ENCODE measurements at places on chromosomes 2 and 18.
A peak's percentile ranks its signal among the peaks of the same experiment; 100 is the strongest.

DNA sequence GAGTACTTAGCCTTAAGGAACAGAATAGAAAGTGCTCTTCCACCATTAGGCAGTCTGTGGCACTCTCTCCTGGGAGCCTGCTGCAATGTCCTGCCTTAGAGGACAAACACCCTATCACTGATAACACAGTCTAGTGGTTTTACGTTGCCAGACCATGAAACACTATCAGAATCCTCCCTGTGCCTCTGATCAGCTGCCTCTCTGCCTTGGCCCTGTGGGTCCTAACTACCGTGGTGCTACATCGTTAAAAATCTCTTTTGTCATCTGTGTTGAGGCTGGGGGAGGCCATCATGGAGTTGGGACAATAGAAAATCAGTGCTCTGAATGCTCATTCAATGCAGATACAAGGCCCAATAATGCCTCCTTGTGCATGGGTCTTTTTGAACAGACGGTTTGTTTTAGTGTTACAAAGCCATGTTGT, 11.9 kb upstream of the APCDD1 start:
- no peak for DNase-seq

DNA sequence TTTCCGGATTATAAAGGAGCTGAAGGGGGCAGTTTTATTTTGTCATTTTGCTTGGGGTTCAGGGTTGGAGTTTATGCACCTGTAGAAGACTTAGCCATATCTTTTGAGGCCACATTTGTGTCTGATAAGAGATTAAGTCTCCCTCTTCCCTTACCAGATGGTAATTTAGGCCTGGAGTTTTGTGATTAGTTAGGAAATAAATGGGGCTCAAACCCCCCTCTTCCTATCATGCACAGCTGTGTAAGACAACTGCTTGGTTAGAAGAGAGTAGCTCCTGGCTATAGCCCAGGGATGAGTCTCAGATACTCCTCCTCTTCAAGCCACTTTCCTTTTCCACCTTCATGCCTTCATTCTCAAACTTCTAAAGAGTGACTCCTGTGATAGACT, 802 bp upstream of the SAP130 start:
- no peak for DNase-seq

GRCh38 chr2:18514526-18515461, 45.7 kb downstream of the RDH14 start:
- DNase-seq, result no peak

DNA sequence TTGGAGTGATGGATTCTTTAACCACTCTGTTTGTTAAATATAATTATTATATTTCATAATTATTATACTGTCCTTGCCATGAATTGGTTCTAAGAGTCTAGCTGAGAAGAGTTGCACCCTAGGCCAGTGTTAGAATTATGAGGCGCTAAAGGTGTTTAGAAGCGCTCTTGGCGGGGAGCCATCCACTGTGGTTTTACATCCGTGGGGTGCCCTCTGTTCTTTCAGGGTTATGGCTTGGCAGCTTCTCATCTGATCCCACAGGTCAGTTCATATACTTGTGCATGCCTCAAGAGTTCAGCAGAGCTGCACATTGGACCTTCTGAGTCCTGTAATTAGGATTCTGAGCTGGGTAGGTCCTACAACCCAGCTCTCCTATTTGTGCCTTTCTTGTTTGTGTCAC, 9.1 kb downstream of the ASAP2 start:
- DNase-seq, result peak; percentile 40

GRCh38 chr2:109031476-109032228, 42.6 kb upstream of the EDAR start:
- no peak for DNase-seq

DNA sequence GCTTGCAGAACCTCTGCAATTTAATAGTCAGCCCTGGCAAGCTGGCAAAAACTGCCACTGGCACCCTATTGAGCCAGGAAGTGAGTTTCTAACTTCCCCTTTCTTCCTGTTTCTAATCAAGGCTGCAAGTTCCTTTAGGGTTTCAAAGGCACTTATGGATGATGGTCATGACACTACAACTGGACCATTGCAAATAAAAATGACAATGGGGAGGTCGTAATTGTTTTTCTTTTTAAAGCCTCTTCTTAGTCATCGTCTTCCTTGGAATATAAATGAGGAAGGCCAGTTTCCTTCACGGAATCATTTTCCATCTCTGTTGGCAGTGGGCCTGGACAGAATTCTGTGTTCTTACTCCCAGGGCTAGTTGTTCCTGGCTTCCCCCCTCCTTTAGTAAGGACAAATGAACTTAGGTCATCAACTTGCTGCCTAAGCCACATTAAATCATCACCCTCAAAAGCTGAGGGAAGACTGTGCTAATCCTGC, 35.8 kb downstream of the SH3RF3 start:
- DNase-seq, result no peak

- DNase-seq, result no peak
Measured at GRCh38 chr2:240585101-240585500, 1.4 kb upstream of the CAPN10 start.

- DNase-seq, result no peak
Measured at GRCh38 chr2:133405252-133405651, 163.0 kb downstream of the NCKAP5 start.

DNA sequence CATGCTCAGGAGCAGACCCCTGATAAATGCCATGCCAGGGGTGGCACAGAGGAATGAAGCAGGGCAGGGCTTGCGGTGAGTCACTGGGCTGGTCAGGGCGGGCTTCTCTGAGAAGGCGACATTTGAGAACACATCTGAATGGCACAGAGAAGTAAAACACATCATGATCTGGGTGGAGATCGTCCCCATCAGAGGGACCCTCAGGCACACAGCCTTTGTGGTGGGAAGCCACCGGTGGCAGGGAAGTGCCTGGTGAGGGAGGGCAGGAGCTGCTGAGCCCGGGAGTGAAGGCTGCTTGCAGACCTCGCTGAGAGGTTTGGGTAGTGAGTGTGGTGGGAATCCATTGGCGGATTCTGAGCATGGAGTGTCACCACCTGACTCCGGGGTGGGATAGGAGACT, 44.5 kb downstream of the DCDC2C start:
- no peak for DNase-seq

- no peak for DNase-seq
Measured at GRCh38 chr2:86000131-86000937, 105.4 kb downstream of the POLR1A start.

GRCh38 chr18:10930076-10930475, 219.3 kb downstream of the PIEZO2 start:
- no peak for DNase-seq

DNA sequence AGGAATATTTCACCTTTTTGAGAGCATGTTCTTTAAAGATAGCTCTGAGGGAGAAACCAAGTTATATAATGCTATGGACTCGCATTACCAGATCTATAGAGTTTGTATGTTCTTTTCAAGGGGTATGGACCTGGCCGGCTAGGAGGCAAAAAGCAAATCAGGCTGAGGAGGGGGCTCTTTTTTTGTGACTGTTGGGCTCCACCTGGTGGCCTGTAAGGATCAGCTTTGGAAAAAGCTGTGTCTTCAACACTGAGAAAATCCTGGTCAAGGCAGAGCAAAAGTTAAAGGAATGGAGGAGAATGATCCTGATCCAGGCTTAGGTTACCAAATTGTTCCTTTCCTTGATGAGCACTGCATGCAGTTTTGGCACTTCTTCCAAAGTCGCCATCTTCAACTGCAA, 180.5 kb downstream of the DIS3L2 start:
- DNase-seq, result no peak

DNA sequence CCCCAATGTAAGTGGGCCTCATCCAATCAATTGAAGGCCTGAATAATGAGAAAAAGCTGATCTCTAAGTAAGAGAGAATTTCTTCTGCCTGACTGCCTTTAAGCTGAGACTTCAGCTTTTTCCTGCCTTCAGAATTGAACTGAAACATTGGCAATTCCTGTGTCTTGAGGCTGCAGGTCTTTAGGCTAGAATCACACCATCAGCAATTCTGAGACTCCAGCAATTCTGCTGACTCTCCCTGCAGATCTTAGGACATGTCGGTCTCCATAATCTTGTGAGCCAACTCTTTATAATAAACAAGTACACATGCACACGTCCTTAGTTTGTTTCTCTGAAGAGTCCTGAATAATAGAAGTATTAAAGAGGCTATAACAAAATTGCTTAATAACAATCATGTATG, 209.1 kb downstream of the FSIP2 start:
- no peak for DNase-seq

DNA sequence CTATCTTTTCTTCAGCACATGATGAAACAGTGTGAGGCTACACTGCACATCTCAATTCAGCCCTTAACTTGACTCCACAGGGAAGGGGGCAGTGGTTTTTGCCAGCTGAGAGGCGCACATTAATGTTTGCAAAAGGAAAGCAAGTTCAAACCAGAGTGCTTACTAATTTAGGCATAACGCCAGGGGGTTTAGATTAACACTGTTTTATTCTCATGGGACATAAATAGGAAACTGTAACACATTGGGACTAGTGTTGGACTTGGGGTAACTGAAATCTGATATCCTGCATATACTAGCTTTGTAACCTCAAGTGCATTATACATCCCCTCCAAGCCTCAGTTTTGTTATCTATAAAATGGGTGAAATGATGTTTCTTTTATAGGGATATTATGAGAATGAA, 821.2 kb upstream of the ID2 start:
- DNase-seq, result no peak

- DNase-seq, result no peak
Measured at GRCh38 chr2:187297801-187298200, 150.3 kb downstream of the CALCRL start.

DNA sequence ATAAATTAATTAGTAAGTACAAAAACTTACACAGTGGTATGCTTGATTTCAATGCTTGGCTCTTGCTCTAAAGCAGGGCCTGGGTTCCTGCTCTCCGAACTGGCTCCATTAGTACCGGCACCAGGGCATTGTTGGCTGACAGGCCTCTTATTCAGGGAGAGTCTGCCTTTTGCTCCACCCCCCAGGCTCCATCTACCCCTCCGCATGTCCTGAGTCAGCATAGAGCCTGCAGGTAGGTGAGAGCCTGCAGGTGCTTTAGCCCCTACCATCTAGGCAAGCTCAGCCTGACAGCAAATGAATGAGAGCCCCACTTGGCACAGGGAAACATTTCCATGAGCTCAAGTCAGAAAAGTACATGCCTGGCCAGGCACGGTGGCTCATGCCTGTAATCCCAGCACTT, 35.1 kb upstream of the EFHD1 start:
- DNase-seq, result no peak

DNA sequence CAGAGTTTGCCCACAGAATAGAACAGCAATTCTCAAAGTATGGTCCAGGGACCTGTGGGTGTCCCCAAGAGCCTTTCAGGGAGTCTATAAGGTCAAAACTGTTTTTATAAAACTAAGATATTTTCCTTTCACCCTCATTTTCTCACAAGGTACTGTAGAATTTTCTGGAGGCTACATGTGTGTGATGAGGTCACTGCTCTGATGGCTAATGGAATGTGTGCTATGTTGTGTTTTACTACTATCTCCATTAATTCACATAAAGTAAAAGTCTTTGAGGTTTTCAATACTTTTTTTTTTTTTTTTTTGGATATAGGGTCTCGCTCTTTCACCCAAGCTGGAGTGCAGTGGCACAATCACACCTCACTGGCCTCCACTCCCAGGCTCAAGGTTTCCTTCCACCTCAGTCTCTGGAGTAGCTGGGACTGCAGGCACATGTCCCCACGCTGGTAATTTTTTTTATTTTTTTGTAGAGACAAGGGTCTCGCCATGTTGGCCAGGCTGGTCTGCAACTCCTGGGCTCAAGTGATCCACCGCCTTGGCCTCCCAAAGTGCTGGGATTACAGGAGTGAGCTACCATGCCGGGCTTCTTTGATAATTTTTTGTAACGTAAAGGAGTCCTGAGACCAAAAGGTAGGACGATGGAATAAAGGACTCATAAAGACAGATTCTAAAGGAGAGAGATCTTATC, 1.8 kb downstream of the TRABD2A start:
- no peak for DNase-seq
